ENCODE measurements at places on chromosomes 12 and 14.

DNA sequence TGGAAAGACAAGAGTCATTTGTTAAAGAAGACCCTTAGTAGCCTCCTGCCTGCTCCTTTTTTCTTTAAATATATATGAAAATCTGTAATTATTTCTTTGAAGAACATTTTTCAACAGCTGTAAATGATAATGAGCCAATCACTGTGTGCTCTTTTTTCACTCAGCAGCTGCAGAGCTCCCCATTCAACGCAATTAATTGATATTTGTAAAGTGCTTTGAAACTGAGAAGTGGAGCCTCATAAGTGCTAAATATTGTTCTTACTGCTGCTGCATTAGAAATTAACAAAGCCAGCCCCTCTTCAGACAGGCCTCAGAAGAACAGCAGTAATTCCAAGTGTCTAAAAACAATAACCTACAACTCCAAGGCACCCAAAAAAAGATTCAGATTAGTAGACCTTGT lies 224.3 kb downstream of the GXYLT1 start:
- no peak for DNase-seq

- no peak for DNase-seq
Measured at GRCh38 chr14:99146616-99147365, 125.2 kb downstream of the BCL11B start.

GRCh38 chr14:91368776-91369416 lies 48.7 kb downstream of the CCDC88C start:
- no peak for DNase-seq

- no peak for DNase-seq
Measured at GRCh38 chr12:116200812-116201211, 76.7 kb downstream of the MED13L start.

DNA sequence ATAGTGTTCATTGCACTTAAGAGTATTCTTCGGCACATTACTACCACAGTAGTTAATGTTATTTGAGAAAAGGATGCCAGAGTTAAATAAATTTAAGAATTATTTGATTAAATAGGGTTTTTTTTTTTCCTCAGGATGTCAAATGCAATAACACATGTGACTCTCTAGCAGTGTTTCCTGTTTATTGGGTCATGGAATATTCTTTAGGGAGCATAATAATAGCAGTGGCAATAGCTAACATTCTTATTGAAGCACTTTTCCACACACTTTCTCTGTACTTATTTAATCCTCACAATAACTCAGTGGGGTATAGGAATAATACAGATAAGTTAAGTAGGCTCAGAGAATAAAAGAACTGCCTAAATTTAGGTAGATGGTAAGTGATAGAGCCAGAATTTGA lies 44.3 kb downstream of the SCYL2 start:
- DNase-seq, result no peak

- DNase-seq, result no peak
Measured at GRCh38 chr12:87259391-87259790, 769.8 kb downstream of the C12orf50 start.

DNA sequence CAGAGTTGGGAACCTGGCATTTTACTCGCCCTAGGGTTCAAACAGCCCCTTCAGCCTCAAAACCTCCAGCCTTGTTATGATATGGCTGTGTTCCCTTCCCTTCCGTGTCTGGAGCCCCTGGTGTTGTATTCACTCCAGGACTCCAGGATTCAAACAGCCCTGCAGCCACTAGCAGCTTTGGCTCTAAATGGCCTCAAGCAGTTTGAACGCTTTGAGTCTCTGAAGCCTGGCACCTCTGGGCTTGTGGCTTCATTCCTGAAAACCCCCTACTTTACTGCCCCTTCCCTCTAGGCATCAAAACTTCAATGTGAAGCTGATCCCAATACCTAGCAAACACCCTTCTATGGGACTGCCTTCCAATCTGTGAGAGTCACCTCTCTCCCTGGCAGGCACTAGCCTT lies 67.9 kb upstream of the RMST start:
- DNase-seq, result no peak

DNA sequence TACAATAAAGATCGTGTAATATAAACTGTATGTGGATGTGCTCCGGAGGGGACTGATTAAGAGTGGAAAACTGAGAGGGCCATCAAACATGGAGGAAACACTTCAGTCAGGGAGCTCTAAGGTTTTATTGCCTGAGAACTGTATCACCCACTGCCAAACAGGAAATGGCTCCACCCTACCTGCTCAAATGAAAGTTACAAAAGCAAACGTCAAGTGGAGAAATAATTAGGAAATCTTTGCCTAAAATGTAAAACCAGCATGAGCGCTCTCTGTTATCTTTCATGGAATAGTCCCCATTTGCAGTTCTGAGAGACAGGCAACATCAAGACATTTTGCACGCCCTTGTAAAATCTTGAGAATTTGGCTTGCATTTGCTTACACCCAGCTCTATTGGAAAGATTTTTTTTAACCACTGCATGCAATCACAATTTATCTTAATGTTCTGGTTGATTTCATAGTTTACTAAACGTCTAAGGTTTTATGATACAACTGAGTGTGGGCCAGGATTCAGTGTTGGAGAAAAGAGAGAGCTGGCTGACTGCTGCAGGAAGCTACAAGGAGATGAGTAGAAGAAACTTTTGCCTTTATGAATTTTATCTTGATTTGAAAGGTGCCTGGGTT lies 344.0 kb upstream of the PRICKLE1 start:
- DNase-seq, result no peak

GRCh38 chr12:123992118-123992825 lies 19.3 kb downstream of the ZNF664 start:
- DNase-seq, result no peak

- DNase-seq, result no peak
Measured at GRCh38 chr12:9344541-9344940, 136.3 kb upstream of the PZP start.

DNA sequence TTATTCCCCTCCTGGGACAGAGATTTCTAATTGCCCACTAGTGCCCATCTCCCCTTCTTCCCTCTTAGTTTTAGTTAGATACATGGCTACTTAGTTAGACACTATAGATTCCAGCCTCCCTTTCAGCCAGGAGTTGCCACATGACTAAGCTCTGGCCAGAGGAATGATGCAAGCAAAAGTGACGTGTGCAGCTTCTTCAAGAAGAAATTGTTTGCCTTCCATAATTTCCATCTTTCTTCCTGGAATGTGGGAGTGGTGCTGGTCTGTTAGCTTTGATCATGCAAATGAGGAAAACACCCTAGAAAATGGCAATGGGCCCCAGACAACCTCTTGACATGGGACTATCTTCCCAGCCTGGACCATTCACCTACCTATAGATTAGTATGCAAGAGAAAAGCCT lies 21.4 kb downstream of the CCDC177 start:
- DNase-seq, result no peak

GRCh38 chr12:56867216-56867615 lies 67.0 kb downstream of the SDR9C7 start:
- DNase-seq, result no peak

DNA sequence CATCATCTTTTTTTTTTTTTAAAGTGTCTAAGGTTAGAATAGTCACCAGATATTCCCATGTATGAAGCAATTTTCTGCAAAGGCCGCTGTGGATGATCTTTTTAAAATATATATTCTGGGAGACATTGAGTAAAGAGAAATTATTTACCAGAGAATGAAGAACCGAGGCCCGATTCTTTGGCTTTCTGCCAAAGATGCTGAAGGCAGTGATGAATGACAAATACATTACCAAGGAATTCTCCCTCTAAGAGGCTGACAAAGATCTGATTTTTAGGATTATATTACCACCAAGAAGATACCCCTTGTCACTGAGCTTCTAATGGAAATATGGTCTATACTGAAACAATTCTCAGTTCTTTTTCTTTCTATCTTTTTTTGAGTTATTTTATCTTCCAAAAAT lies 336.8 kb downstream of the NAV3 start:
- no peak for DNase-seq

- no peak for DNase-seq
Measured at GRCh38 chr14:47466916-47467315, 208.5 kb downstream of the MDGA2 start.

DNA sequence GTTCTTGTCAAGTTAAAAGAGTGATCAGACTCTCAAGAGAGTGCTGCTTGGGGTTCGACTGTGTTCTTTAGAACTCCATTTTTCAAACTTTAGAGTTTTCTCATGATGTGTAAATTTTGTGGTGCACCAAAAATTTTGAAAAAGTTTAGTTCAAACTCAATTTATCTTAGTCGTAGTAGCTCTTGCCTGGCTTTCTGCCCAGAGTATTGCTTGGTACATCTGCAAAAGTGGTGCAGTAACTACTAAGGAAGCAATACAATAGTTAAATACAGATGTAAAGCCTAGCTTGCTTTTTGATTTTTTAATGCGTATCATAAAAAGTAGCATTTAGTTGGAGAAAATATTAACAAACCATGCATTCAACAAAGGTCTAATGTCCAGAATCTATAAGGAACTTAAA lies 9.5 kb upstream of the CCDC91 start:
- no peak for DNase-seq

DNA sequence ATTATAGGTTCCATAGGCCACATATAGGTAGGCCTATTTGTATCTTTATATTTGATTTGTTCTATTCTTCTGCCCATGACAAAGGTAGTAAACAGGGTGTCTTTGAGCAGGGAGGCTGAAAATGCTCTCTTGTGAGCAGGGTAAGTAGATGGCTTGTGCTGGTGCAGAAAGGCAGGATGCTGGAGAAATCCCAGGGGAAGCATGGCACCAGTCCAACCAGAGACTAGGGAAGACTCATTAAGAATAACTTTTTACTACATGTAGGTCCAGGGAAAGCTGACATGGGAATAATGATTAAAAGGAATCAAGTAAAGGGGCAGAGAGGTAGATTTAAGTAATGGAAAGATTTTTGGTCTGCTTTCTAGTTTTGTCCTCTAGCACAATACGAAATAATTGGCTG lies 245.0 kb downstream of the RGS6 start:
- no peak for DNase-seq

GRCh38 chr12:128829861-128830504 lies 6.2 kb upstream of the SLC15A4 start:
- DNase-seq, result no peak

DNA sequence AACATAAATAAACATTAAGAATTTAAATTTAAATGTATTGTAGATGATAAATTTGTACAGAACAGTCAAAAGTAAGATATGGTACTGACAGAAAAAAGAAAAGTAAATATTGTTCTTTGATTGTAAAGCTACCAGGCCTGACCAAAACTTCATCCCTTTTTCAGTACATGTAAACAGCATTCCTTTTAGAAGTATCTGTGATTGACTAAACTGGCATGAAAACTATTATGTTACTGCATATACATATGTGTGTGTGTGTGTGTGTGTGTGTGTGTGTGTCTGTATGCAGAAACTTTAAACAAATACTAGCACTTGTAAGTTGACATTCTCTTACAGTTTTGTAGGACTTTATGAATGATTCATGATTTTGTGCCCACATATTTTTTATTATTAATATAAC lies 270.9 kb downstream of the C12orf50 start:
- DNase-seq, result no peak

- DNase-seq, result no peak
Measured at GRCh38 chr14:57323721-57324120, 55.0 kb downstream of the AP5M1 start.

DNA sequence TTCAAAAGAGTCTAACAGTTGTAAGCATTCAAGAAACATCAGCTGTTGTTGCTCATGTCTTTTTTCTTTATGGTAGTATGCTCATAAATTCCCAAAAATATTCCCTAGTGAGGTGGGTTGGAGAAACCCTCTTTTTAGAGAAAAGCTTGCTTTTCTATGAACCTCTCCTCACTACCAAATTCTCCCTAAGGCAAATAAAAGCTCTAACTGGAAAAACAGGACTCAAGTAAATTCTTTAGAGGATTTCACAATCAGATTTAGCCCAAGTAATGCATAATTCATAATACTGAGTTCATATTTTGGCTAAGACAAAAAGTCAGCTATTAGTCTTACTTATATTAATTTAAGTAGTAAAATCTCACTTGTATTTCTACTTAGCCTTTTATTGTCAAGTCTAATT lies 59.1 kb downstream of the DIO2 start:
- DNase-seq, result no peak

- DNase-seq, result no peak
Measured at GRCh38 chr14:60735416-60735815, 855 bp downstream of the MNAT1 start.

GRCh38 chr14:68039593-68039992 lies 220.0 kb downstream of the RAD51B start:
- DNase-seq, result no peak

GRCh38 chr12:4246116-4246515 lies 27.4 kb upstream of the CCND2 start:
- DNase-seq, result no peak

DNA sequence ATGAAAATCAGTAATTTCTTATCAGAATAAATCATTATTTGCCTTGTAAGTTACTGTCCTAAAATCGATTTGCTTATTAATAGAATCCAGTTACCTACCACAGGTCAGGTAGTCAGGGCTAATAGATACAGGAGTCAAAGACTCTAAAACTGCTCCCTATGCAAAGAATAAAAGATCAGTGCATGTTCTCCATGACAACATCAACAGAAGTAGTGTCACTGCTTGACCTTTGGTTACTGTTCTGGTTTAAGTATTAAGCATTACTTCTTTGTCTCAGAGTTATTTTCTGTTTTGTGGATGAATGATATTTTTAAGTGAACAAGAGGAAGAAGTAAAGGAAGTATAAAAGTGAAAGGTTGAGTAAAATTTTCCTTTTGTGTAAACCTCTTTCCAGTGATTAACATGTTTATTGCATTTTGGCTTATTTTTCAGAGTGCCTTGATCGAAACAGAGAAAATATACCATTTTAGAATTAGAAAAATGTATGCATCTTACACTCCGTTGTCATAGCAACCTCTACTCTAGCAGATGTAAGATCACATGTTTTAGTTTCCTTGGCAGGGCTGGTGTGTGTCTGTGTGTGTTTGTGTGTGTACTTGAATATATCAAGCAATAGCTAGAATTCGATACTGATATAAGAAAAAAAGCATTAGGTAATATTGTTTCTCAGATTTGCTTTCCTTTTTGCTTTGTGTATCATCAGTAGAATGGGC lies 44.7 kb downstream of the ABCD2 start:
- DNase-seq, result no peak

GRCh38 chr12:66453844-66454243 lies 151.6 kb downstream of the HELB start:
- DNase-seq, result no peak

GRCh38 chr14:99286761-99287160 lies 14.8 kb upstream of the BCL11B start:
- no peak for DNase-seq

GRCh38 chr12:27967551-27968054 lies 4.9 kb downstream of the PTHLH start:
- no peak for DNase-seq

GRCh38 chr12:30970559-30971197 lies 44.1 kb downstream of the TSPAN11 start:
- DNase-seq, result no peak

DNA sequence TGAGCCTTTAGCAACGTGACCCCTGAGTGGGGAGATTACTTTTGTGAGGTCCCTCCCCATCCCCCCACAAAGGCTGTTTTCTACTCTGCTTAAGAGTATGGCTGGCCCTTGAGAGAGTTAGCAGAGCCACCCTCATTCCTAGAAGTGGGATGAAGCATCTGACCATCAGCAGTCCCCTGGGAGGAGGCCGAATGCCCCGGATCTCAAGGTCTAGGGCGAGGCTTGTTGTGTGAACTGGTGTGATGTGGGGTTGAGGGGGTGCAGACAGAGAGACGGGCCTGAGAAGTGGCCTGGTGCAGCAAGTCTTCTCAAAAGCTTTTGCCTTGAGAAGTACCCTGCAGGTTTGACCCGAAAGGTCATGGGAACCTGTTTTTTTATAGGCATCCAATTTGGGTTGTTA lies 153.0 kb upstream of the FKBP4 start:
- DNase-seq, result no peak

GRCh38 chr14:65255583-65256461 lies 153.5 kb upstream of the MAX start:
- no peak for DNase-seq

- no peak for DNase-seq
Measured at GRCh38 chr12:77229640-77230442, 164.5 kb upstream of the E2F7 start.
